Stimulated activated CD4-positive, alpha-beta T cell treated with anti-CD3 and anti-CD28 coated beads, Interleukin-4, amount 100 ng/mL, for 4 hours (primary cell): ENCODE measurements at places on chromosomes 5 and 9.
A peak's percentile ranks its signal among the peaks of the same experiment; 100 is the strongest.

DNA sequence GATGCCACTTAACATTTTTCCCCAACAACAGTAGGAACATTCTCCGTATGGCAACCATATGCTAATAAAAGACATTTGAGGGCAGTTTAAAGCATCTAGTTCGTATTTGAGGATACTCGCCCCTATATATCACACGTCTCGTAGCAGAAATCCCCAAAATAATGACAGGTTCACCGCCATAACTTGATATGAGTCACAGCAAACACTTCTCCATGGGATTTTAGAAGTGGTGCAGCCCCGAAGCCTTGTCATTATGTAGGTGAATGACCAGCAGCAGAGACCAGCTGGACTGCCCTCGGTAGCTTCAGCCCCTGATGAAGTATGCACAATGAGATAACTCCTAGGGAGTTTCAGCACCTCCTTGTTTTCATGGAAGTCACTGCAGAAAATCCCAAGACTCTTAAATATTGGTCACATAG is 2.0 kb downstream of the CTNND2 start:
- DNase-seq = no peak

DNA sequence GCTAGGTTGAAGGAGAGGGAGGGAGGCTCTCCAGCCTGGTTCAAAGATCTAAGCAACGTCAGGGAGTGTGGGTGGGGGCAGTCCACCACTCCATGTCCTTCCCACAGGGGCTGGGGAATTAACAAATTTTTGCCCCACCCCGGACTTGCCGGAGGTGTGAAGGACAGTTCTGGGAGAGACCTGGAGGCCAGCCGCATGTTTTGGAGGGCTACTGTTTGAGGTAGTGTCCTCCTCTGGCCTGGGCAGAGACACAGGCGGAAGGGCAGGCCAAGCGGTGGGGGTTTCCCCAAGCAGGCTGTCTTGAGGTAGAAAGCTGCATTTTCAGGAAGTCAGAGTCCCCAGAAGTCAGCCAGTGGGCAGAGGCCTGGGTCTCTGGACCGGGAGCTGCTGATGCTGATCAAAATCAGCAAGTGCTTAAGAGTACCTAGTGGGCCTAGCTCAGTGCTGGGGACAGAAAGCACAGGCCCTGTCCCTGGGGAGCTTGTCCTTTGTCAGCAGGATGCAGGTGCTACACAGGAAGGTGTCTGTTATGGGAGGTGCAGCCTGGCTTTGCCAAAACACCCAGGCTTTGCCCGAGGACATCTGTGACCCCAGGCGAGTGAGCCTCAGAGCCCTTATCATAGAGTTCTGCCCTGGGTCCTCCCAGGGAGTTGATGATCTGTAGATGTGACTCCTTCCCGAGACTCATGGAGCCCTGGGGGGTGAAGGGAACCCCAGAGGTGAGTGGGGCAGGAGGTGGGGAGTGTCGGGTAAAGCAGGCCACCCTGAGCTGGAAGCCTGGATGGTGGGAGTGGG is 18.5 kb downstream of the JADE2 start:
- peak; percentile 21 for DNase-seq

DNA sequence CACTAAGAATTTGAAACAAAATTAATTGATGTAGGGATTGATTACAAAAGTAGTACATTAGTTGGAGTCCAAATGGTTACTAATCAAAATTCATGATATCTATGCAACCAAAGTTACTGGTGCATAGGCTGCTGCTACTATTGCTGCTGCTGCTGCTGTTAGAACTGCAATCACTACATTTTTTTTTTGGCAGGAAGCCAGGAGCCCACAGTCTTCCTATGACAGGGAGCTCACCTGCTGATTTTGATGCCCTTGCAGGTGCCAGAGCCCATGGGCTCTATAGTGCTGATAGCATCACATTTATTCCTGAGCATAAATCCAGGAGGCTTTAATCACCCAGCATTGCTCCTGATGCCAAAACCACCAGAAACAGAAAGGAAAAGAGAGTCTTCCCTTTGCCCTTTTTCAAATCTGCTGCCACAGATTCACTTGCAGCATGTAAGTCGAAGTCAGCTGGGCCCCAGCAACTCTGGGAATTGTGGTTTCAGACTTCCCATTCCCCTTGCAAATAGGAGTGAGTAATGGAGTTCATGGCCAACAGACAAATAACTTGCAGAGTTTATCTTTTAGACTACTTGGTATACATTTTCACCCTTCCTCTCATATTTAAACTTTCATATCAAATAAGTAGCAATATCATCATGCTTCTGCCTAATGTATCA is 17.6 kb downstream of the SLCO6A1 start:
- no peak for DNase-seq

- no peak for DNase-seq
Observed at GRCh38 chr5:122788371-122788770, 13.5 kb downstream of the SNX2 start.

DNA sequence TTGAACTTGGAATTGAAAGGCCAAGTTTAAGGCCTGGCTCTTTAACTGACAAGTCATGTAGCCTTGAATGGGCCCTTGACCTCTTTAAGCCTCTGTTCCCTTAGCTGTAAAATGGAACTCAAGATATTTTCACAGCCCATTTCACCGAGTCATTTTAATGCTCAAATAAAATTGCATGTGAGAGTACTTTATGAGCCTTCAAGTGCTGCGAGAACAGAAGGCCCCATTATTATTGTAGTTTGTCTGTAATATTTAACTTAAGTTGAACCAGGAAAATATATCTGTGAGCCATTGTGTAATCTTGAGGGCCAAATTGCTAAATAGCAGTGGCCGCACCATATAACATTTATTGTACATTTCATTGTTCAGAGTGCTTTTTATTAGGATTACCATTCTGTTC is 249.9 kb downstream of the NTRK2 start:
- DNase-seq = no peak

GRCh38 chr5:36621985-36622384 is 15.6 kb downstream of the SLC1A3 start:
- DNase-seq = no peak

DNA sequence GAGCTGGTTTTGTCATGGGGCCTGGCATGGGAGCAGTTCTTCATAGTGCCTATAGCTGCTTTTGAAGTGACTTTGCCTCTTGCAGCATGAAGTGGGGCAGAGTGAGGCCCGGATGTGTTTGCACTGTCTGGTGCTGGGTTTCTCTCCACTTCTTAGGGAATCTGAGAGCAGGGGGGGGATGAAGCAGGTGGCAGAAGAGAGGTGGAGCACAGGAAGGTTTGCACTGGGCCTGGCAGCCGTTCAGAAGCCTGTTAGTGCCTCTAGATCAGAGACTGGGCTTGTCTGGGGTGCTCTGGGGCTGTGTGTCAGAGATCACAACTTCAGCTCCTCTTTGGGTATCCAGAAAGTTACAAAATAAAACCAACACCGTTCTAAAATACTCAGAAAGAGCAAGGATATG is 18.4 kb downstream of the USP20 start:
- no peak for DNase-seq

DNA sequence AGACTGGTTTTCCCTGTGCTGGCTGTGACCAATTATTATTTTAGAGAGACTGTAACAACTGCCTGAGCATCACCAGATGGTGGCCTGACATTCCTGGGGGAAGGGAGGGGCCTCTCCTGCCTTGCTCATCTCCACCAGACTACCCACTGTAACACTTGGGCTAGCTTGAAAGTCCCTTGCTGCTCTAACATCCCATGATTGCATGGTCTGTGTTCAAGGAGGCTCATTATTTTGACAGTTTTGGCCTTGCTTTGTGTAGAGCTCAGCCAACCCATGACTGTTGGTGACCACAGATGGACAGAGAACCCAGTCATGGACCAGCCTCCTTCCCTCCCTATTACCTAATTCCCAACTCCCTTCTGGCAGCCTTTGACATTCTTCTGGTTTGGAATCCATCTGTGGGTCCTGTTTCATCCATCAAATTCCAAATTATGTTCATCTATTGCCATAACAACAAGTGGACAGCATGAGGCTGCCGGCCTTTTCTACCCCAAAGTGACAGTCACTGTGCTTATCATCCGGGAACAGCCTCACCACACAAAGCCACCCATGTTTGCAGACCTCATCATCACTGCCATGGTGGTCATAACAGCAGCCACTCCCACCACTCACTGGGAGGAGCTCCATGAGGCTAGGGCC is 49.0 kb upstream of the ICE1 start:
- DNase-seq = no peak

DNA sequence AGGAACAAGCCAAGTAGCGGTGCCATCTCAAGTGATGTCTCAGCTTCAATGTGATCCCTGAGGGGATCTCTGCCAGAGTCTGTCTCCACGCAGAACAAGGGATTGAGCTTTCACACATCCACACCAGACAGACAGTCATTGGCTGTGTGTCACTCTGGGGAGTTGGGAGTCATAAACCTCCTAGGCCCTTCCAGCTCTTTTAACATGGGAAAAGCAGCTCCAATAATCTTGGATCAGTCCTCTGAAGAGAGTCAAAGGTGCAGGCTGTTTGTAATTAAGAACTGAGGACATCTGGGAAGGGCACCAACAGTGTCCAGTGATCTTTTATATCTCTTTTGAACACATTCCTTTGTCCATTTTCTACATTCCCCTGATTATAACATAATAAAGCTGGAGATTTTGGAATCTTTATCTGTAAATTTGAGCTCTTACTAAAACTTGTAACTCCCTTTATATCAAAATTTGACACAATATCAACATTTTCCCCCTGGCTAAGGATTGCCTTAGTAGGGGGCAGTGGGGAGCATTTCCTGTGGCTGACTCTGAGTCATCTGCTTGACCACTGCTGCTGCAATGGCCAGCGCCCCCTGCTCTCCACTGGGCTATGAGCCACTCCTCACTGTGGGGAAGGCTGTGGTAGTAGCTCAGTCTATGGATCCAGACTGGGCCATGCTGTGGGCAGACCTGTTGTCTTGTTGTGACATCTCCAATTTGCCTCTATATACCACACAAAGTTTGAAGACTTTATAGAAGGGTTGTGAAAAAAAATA is 284.4 kb downstream of the OSTF1 start:
- DNase-seq = no peak

GRCh38 chr9:124215956-124216355 is 41.8 kb upstream of the NEK6 start:
- no peak for DNase-seq

DNA sequence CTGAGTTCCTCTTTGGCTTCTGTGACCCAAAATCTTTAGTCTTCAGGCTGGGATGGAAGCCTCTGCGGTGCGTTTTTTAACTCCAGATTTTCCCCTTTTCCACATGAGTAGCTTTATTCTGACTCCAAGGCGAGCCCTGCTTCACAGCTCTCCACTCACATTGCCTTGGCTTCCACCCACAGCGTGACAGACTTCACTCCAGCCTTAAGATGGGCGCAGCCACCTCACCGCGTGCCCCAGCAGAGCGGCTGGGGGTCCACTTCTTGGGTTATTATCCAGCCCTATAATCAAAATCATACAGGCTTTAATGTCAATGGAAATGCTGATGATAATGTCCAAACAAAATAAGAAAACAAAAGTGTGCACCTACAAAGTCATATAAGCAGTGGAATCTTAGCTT is 1.2 kb downstream of the EXOC3 start:
- DNase-seq = no peak

- no peak for DNase-seq
Observed at GRCh38 chr5:93311881-93312280, 269.1 kb downstream of the NR2F1-AS1 start.

DNA sequence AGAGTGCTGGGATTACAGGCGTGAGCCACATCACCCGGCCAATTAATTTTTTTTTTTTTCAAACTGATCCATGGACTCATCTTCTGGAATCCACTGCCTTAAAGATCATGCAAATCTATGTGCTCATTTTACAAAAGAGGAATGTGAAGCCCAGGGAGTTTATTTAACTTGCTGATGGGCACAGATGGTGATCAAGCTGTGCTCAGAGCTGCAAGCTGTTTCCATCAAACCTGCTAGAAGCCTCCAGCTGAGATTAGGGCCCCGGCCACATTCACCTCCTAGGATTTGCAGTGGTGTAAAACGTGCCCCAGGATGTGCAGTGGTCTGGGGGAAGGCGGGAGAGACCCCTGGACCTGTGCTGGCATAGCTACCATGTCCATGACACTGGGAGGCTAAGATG is 56.1 kb upstream of the TUT7 start:
- DNase-seq = no peak

GRCh38 chr9:515665-516064 is 301.0 kb downstream of the DOCK8 start:
- no peak for DNase-seq

- no peak for DNase-seq
Observed at GRCh38 chr5:159917994-159918393, 1.7 kb downstream of the ADRA1B start.

- no peak for DNase-seq
Observed at GRCh38 chr5:167694325-167695147, 596.9 kb upstream of the WWC1 start.

- no peak for DNase-seq
Observed at GRCh38 chr5:67805666-67806348, 409.7 kb upstream of the PIK3R1 start.

DNA sequence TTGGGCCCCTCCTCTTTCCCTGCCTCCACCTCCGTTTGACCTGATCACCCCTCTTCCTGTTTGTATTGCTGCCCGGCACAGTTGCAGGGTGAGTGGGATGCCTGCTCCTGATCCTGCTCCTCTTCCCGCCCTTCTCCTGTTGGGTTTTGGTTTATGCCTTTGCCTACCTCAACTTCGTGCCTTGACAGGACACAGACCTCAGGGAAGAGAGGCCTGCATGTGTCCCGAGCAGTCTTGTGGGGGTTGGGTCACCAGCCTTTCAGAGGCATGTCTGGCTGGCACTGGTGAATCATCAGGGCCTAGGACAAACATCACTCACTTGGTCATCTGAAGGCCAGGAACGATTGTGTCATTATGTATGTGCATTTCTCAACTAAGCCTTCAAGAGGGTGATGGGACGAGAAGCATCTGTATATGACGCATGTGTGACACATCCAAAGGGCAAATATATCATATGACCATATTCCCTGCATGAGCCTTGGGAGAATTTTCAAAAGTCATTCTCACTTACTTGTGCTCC is 56.9 kb downstream of the NPR3 start:
- no peak for DNase-seq

- no peak for DNase-seq
Observed at GRCh38 chr9:35424356-35425352, 65.3 kb upstream of the RUSC2 start.

GRCh38 chr9:129794549-129794948 is 8.4 kb upstream of the TOR1B start:
- DNase-seq = no peak

DNA sequence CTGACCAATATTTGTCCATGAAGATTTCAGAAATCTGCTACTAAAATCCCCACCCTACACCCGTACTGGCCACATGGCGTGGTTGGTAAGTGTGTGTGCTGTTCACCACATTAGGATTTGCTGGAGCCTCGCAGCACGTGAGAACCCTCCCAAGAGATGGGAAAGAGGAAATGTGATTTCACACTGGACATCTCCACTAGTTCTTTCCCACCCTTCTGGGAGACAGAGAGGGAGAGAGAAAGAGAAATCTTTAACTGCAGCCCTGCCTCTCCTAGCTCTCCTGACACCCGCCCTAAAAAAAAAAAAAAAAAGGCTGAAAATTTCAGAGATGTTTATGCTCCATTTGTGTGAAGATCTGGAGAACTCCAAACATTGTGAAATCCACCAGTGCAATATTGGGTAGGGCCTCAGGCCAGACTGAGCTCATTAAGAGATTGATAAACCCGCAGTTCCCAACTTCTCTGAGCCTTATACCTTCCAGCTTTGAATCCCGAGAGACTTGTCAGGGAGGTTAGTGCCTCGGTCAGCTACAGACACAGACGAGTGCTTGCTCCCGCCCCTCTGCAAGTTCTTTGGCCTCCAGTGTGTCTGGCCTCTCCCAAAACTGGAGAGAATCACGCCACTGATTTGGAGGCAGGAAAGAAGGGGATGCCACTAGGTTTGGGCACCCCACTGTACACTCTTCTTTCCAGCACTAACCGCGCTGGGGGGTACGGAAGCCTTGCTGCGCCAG is 1.9 kb downstream of the SPRY4 start:
- DNase-seq = no peak
